Activated naive CD8-positive, alpha-beta T cell treated with anti-CD3 and anti-CD28 coated beads for 36 hours (primary cell): ENCODE measurements at places on chromosomes 12 and 14. TPM values are rescaled to one million over a fixed set of nuclear protein-coding genes. Genes with fewer than 3 reads are reported as not detected.

DNA sequence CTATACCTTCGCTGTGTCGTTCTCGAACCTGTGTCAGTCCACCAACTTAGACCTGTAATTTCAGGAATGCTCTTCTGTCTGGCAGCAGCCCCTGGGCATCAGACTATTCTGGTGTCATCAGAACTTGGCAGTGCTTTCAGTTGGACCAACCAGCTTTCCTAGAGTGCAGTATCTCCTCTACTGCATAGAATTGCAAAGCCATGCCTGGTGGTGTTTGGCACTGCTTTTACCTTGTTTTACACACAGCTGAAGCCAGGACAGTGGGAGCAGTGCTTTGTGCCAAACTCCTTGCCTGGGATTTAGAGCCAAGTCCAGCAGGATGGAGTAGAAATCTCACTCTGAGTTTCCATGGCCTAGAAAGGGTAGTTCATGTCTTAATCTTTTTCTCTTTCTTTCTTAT is 1.5 kb downstream of the FLVCR2 start:
- DNase-seq = no peak

GRCh38 chr14:55807053-55807880 is 227.3 kb downstream of the KTN1 start:
- peak; percentile 63 for DNase-seq

- DNase-seq = no peak
Measured at GRCh38 chr14:36513451-36514277, 6.4 kb downstream of the NKX2-1 start.

DNA sequence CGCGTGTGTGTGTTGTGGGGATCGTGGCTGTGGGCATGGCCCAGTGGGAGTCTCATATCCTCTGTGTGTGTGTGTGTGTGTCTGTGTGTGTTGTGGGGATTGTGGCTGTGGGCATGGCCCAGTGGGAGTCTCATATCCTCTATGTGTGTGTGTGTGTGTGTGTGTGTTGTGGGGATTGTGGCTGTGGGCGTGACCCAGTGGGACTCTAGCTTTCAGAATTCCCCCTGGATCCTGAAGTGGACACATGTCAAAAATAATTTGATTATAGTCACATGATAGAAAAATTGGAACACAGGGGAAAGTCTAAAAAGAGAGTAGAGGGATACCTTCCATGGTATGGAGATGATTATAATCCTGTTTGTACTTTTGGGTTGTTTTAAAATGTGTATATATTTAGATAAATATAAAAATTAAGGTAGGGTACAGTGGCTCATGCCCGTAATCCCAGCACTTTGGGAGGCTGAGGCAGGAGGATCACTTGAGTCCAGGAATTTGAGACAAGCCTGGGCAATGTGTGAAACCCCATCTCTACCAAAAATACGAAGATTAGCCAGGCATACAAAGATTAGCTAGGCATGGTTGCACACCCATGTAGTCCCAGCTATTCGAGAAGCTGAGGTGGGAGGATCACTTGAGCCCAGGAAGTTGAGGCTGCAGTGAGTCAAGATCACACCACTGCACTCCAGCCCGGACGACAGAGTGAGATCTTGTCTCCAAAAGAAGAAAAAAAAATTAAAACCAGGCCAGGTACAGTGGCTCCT is 11.0 kb downstream of the PAPLN start:
- DNase-seq = no peak

DNA sequence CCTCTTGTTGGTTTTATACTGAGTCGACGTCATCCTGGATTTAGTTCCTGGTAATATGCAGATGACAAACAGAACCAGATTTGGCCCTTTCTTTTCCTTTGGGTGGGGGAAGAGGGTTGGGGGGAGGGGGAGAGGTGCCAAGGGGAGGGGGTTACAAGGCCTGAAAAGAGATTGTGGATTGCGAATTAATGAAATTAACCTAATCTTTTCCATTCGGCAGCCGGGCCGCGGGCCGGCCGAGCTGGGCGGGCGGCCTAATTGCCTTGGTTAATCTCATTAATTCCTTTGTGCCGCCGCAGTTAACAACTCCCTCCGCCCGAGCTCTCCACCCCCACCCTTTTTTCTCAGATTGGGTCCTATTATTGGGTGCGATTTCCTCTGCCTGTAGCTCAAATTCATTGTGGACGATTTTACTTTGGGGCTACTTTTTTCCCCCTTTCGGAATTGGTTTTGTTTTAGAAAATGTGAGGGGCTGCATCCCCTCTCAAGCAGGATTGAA is 387 bp upstream of the GSC start:
- DNase-seq = no peak

- peak; percentile 66 for DNase-seq
Measured at GRCh38 chr12:57765003-57765697, 1.7 kb downstream of the CYP27B1 start.

Gene SYNDIG1L
- not detected for total RNA-seq

- no peak for DNase-seq
Measured at GRCh38 chr12:39392154-39392925, 50.6 kb downstream of the KIF21A start.

- no peak for DNase-seq
Measured at GRCh38 chr12:66014818-66015217, 115.7 kb downstream of the LLPH start.

Gene AQP2
- total RNA-seq = not detected

DNA sequence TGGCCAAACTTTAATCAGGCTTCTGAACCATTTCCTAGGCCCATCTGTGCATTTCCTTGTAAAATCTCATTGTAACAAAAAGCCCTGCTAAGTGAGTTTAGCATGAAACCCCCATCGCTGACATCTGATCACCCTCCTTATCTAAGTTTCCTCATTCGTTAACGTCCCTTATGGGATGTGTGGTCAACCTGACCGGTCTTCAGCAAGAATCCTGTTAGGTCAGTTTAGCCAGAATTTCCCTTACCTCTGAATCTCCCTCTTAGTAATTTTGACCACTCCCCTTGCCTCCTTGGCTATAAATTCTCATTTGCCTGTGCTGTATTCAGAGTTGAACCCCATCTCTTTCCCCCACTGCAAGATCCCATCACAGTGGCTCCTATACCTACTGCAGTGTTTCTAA is 239.3 kb downstream of the RMST start:
- DNase-seq = no peak

- no peak for DNase-seq
Measured at GRCh38 chr12:46629331-46630229, 196.2 kb downstream of the SLC38A4 start.

- DNase-seq = no peak
Measured at GRCh38 chr14:34275078-34275477, 187.0 kb downstream of the SPTSSA start.

GRCh38 chr12:105640761-105641160 is 310.3 kb downstream of the C12orf75 start:
- DNase-seq = no peak

Gene METTL17
- 94.1 TPM for total RNA-seq

DNA sequence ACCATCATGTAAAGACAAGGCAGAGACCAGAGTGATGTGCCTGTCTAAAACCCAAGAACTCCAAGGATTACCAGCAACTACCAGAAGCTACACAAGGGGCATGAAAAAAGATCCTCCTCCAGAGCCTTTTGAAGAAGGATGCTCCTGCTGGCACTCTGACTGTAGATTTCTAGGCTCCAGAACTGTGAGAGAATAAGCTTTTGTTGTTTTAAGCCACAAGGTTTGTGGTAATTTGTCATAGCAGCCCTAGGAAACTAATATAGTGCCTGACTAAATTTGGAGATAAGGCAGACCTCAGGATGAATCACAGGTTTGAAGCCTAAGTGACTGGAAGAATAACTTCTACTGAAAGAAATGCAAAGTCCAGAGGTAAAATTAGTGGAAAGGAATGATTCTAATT is 132.9 kb downstream of the CEP83 start:
- no peak for DNase-seq

DNA sequence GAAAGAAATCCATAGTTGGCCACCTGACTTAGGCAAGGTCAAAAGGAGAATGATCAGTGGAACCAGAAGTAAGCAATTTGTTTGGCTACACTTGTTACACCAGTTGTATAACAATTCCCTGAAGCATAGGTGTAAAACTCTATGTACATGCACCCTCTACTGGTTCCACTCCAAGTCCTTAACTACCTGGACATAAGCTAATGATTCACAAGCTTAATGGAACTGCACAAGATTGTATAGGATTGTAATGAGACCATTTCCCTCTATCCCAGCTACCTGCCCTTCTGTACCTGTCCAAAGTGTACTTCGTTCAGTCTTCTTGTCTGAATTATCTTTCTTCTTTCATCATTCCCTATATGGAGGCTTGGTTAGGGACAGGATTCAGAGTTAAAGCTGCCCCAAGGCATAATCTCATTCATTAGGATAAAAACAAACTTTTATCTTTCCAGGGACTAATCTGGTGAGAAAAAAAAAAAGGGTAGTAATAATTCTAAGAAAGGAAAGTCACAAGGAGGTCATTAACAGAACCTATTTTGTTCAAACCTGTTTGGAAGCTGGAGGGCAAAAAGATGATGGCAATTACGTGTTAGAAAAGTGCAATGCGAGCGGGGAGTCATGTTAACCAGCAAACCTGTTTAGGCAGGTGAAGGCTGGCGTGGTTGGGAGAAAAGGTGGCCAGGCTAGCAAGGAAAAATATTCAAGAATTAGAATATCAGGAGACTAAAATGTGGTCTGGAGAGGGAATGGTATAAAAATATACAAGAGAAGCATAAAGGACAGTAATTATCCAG is 2.8 kb upstream of the TMEM52B start:
- DNase-seq = no peak

Gene MYH6
- total RNA-seq = not detected

Gene ARHGAP9
- 154 TPM for total RNA-seq

DNA sequence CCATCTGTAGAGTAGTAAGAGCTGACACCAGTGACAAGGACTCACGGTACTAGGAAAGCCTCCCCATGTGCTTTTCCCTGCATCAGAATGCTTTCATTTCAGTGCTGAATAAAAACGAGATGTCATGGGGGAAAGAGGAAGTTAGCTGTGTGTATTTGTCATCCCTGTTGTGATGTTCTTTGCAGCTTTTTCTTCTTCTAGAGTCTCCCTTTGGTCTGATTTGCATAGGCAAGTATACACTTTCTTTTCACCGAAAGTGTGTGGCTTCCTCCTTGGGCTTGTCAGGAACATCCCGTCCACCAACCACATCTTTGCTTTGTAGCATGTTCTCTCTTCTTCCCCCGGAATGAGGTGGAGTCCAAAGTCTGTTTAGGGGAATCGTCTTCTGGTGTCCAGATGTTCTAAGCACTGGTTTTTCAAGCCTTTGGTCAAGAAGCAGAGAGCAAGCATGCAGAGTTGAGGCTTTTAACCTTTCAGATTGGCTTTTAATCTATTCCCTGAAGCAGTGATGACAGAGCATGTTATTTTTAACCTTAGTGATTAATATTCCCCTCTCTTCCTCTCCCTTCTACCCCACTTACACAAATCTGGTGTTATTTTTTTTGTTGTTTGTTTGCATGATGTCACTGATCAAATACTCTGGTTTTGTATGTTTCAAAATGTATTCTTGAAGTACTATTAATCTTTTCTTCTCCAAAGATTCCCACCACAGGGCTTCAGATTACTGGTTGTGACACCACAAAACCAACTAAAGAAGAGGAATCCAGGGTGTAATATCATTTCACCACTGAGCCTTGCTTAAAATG is 163.4 kb downstream of the SAMD4A start:
- peak; percentile 31 for DNase-seq

DNA sequence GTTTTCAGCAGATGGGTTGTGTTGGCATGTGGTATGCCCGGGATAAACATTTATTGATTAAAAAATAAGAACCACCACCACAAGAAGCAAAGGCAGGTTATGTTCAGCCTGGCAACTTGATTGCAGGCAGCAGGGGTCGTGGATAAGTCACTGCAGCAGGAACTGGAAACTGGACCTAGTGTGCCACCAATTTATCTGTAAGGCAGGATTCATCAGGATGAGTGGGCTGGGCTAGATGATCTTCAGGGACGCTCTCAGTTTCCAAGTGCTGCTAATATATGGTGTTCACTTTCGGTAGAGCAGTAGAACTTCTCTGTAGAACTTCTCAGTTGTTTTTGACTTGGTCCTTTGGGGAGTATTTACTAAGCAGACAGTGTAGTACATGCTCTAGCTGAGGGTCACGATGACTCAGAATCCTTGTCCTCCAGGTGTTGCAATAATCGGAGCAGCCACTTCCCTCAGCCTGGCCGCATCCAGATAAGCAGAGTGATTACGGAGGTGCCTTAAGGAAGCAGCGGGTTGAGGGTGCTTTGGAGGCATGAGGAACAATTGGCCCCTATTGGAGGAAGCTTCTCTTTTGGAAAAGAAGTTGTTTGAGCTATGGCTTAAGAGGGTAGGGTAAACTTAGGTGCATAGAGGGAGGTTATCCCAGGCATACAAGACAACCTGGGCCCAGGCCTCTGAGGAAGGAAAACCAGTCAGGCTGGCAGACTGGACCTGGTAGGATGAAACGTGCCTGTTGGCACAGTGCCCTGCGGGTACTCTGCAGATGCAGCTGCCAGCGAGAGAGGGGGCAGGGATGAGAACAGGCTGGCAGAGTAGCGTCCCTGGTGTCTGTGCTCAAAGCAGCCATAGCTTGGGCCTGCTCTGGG is 104.0 kb downstream of the GPR135 start:
- DNase-seq = no peak

GRCh38 chr14:58701604-58702003 is 63.8 kb downstream of the DACT1 start:
- no peak for DNase-seq

Gene IRAK3
- total RNA-seq = 0.30 TPM

DNA sequence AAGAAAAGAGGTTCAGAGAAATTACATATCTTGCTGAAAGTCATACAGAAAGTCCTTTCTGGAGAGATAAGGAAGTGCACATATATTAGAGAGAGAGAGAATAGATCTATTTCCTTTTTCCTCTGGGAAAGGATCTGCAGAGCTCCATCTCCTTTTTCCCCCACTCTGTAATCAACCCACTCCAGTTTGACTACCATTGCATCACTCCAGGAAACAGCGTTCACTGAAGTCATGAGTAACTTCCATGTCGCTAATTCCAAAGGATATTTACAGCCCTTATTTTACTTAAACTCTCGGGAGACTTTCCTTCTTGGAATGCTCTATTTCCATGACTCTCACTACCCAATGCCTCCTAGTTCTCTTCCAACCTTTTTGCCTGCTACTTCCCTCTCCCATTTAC is 72.5 kb upstream of the PARP11 start:
- DNase-seq = no peak

Gene LGR5
- total RNA-seq = not detected

Gene CLEC4E
- not detected for total RNA-seq

- DNase-seq = no peak
Measured at GRCh38 chr12:65335981-65336380, 57.5 kb downstream of the MSRB3 start.

DNA sequence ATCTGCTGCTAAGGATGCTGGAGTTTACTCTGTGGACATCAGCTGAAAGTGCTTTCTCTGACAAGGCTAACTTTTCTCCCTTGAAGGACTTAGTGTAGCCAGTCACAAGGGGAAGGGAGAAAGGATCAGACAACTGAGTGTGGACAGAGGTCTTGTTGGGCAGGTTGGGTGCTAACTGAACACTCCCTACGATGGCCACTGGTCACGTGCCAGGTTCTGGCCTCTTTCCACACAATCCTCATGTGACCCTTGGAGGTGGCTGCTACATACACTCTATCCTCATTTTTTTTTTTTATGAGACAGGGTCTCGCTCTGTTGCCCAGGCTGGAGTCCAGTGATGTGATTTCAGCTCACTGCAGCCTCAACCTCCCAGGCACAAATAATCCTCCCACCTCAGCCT is 39.7 kb downstream of the FOXN4 start:
- DNase-seq = no peak

GRCh38 chr14:55430024-55430690 is 10.3 kb downstream of the TBPL2 start:
- no peak for DNase-seq
